ENCODE measurements at places on chromosomes 12 and 14. TPM values are rescaled to one million over a fixed set of nuclear protein-coding genes. Genes with fewer than 3 reads are reported as not detected.

The SMCO2 gene
- not detected for total RNA-seq

The NEUROD4 gene
- not detected for total RNA-seq

The GRIP1 gene
- total RNA-seq = 47.6 TPM

The IGF1 gene
- total RNA-seq = not detected

DNA sequence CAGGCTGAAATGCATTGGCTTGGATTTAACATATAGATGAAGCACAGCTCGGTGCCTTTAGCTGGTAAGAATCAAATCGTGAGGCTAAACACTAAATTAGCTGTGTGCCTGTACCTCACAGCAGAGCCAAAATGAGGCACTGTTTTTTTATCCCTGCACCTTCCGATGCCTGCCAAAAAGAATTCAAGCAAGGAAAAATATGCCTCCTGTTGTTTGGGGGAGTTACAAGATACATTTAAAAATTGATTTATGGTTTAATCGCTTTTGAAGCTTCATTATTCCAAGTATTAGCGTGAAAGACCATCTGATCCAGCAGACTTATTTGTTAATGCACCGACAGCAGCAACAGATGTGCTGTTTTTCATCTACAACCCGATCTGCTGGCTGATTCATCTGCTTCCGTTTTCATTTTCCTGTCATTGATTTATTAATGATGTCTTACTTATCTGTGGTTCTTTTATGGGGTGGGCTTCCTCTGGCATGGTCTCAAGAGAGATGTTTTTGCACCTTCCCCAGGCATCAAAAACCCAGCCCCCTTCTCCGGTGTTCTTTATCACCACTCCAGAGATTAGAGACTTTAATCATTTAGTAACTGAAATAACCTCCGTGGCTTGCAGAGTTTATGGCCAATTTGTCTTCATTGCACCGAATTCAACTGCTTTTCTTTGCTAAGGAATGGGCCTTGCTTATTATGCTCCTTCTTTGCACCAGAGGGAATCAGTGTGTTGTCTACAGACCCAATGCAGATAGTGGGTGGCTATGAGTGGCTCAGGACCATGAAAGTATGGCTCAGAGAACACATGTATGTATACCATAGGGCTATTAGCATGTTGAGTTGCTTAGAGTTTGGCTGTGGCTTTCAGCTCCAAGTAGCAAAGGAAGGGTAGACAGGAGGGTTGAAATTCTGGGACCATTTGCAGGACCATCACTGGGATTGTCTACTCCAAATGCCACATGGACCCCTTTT lies 166.8 kb upstream of the TMEM260 start:
- H3K4me3 ChIP-seq = no peak overlapping the region
- H3K27ac ChIP-seq = no peak overlapping the region
- DNase-seq = no peak
- H3K36me3 ChIP-seq = no peaks in the 10 kb centered on the region
- no peaks in the 10 kb centered on the region for H3K27me3 ChIP-seq

GRCh38 chr12:117522559-117522958 lies 161.1 kb upstream of the NOS1 start:
- DNase-seq = no peak
- no peak overlapping the region for H3K4me3 ChIP-seq
- H3K27me3 ChIP-seq = no peaks in the 10 kb centered on the region
- no peaks in the 10 kb centered on the region for H3K4me1 ChIP-seq
- no peaks in the 10 kb centered on the region for H3K36me3 ChIP-seq

DNA sequence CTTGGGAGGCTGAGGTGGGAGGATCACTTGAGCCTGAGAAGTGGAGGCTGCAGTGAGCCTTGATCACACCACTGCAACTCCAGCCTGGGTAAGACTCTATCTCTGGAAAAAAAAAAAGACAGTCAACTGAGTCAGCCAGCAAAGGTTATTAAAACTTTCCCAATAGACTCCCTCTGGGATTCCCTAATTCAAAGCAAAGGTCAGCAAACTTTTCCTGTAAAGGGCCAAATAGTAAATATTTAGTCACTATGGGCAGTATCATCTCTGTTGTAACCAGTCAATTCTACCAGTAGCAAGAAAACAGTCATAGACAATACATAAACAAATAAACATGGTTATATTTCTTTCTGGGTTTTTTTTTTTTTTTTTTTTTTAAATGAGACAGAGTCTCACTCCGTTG lies 122.5 kb downstream of the IPO8 start:
- DNase-seq = no peak
- no peaks in the 10 kb centered on the region for H3K4me1 ChIP-seq
- H3K27me3 ChIP-seq = no peaks in the 10 kb centered on the region
- H3K36me3 ChIP-seq = no peaks in the 10 kb centered on the region

DNA sequence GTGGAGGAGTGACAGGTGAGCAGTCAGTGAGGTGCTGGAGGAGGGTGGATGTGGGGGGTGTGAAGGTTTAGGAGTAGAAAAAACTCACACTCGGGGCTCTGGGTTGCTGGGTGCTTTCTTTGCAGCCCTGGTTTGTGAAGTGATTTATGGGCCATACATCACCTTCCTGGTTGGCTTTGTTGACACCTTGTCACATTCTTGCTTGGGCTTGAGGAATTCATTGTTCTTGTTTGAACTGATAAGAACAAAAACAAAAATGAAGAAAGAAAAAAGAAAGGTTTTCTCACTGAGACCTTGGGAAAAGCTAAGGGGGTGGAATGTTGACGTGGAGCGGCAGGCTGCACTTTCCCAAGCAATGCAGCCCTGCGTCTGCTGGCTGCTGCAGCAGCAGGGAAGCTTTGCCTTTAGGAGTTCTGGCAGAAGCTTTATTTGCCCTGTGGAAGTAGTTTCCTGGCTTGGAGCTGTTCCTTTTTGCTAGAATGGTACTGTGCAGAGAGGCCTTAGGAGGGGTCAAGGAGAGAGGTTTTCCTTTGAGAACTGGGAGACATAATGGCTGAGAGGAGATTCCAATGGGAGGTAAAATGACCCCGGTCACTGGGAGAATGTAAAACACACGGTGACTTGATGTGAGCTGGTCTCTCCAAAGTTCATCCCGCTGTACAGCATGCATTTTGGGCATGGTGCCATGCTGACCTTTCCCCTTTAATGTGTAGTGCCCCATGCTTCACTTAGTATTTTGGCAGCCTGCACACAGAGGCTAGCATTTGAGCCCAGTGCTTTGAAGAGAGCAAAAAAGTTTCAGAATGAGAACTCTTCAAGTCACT lies 52.8 kb downstream of the HMGA2 start:
- peaks cover 60% of the 10 kb centered on the region for H3K36me3 ChIP-seq
- peak overlapping the region; percentile 97 for H3K27ac ChIP-seq
- peak overlapping the region; percentile 14 for H3K4me3 ChIP-seq
- DNase-seq = peak; percentile 86
- H3K27me3 ChIP-seq = no peaks in the 10 kb centered on the region

All from endodermal cell (in vitro differentiated cells).